Kidney glomerular epithelial cell (primary cell): ENCODE measurements at places on chromosomes 3 and 15.
A peak's percentile ranks its signal among the peaks of the same experiment; 100 is the strongest.

DNA sequence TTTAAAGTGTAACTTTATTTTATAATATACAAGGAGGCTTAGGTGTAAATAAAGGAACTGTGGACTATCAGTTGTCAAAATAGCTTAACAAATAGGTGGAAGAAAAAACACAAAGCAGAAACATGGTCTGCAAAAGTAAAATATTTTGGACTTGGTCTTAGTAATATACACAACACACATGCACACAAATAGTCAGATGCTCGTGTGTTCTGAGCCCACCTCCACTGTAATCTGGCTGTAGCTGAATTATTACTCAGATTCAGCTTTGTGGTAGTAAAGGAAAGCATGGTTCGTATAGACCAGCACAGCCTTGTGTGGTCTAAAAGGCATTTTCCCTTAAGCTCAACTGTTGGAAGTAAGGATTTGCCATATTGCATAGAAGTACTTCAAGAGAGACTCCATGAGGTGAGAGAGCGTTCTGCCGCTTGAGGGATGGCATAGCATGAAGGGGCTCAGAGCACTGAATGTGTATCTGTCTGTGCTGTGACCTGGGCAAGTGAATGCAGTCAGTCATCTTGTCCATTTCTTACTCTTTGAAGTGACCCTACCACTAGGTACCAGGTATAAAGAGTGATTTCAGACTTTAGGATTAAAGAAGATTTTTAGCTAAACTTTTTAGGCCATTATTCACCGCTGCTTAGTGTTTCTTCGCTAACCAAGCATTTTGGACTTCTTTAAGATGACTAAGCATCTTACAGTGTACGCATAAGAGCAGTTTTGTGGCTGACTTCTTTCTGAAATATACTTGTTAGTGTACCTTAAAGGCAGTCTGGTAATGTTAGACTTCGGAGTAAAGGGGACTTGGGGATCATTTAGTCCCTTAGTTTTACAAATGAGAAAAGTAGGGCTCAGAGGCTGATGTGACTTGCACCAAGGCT is 15.2 kb downstream of the TPM1 start:
- DNase-seq, result peak; percentile 56

DNA sequence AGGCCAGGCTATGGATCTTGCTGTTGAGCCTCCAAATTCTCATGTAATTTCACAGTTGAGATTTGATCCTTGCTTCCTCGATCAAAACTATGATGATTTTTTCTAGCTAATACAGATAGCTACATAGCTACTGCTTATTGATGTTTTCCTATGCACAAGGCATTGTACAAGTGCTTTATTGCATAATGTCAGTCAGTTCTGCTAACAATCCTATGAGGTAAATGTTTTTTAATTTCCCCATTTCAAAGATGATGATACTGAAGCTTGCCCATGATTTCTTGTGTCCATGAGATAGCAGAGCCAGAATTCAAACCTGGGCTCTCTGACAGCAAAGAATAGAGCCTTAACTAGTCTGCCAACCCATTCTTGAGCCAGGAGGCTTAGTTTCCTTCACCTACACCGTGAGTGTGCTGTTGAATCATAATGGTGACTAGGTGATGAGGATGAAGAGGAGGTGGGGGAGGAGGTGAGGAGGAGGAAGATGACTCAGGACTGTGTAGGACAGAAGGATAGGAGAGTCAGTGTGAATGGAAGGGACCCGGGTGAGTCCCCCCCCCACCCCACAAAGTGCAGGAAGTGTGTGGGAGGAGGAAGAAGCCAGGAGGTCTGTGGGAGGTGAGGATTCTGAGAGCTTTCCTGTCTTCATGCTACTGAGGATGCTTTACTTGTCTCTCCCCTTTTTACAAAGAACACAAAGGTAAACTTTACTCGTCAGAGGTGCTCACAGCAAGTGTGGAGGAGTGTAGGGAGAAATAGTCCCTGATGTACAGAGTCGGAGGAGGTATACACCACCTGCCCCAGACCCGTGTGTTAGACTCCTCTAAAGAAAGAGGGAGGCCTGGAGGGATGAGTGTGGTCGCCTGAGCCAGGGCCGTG is 3.6 kb downstream of the TAGLN3 start:
- peak; percentile 55 for DNase-seq

- no peak for DNase-seq
These were observed 1331.4 kb downstream of the NSUN3 start for GRCh38 chr3:95394286-95394685.

DNA sequence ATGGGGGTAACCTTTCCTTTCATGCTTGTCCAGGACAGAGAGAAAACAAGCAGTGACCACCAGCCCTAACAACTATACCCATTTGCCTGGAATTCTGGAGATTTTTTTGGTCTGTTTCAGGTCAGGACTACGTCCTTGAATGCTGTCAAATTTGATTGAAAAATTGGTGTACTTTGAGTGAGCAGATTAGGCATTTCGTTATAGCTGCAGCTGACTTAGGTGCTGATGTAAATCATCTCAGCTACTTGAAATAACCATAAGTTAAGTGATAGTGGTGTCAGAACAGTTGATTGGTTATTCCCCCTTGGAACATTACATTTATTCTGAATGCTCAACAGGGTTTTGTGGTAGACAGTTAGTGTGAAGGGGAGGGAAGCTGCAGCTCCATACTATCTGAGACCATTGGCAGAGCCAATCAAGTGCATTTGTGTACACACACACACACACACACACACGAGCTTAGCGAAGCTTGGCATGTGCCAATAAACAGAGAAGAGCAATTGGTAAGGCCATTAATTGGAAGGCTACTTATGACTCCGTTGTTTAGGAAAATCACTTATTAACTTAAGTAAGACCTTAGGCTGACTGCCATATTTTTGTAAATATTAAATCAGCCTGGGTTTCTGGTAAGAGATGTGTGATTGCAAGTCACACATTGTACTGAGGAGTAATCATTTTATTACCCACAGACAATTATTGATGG is 447.8 kb downstream of the MFSD1 start:
- DNase-seq, result no peak

DNA sequence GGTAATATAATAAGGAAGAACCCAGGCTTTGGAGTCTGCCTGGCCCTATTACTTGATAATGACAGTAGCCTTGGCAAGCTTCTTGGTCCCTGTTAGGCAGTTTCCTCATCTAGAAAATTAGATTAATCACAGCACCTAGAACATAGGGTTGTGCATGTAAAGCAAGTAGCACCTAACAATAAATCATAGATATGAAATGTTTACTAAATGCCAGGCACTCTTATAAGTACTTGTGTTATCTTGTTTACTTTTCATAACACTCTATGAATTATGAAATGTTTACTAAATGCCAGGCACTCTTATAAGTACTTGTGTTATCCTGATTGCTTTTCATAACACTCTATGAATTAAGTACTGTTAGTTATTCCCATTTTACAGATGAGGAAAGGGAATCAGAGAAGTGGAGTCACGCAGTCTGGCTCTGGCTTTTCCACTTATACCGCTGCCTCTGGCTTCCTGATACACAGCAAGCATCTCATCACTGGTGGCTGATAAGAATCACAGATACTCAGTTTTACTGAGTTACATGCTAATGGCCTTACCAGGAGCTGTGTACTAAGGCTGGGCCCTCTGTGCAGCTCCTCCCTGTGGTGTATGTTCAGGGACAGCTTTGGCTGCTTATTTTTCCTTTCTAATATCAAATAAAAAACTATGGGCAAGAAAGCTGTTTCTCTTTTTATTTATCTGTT is 123.4 kb downstream of the FEZF2 start:
- DNase-seq, result no peak

DNA sequence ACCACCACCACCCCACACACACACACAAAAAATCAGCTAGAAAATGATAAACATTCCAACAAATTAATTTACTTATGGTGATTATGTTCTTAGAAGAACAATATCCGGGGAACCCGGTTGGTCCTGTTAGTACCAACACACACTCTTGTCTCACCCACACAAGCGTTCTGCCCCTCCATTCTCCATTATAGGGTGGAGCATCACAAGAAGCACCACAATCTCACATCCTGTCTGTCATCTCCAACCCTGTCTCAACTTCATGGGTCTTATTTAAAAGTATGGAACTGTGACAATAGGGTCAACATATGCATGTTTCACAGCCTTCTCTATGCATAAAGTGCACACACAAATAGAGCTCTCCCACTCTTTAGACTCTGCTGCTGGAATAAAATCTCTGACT is 5.6 kb downstream of the GSK3B start:
- no peak for DNase-seq

GRCh38 chr3:158443632-158444031 is 127.4 kb upstream of the MLF1 start:
- no peak for DNase-seq

DNA sequence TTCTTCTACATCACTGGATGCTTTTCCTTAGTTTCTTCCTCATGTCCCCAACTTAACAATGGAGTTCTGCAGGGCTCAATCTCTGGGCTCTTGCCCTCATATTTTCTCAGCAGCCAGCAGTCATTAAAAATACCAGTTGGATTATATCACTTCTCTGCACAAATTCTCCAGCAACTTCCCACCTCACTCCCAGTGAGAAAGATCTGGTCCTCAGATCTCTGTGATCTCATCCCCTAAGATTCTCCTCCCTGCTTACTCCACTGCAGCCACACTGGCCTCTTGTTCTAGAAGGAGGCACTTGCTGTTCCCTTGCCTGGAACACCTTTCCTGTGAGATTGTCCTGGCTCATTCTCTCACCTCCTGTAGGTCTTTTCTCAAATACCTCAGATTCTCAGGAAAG is 6.1 kb downstream of the ERICH6 start:
- DNase-seq, result no peak

GRCh38 chr3:168117059-168117458 is 21.3 kb upstream of the GOLIM4 start:
- DNase-seq, result no peak

GRCh38 chr3:169171739-169172138 is 491.8 kb downstream of the MECOM start:
- DNase-seq, result no peak

GRCh38 chr3:113981803-113982202 is 34.0 kb downstream of the ZDHHC23 start:
- DNase-seq, result no peak

DNA sequence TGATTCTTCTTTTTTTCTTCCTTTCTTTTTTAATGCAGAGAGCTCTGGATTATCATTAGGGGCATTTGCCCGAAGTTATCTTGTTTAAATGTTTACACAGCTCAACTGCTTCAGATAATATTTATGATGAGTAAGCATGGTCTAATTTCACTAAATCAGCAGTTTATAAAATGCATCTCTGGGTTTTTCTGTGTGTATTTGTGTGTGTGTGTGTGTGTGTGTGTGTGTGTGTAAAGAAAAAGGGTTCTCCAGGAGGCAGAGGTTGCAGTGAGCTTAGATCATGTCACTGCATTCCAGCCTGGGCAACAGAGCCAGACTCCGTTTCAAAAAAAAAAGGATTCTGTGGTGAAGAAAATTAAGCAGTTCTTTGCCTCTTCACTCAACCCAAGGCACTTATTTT is 25.9 kb upstream of the TNFSF10 start:
- no peak for DNase-seq

DNA sequence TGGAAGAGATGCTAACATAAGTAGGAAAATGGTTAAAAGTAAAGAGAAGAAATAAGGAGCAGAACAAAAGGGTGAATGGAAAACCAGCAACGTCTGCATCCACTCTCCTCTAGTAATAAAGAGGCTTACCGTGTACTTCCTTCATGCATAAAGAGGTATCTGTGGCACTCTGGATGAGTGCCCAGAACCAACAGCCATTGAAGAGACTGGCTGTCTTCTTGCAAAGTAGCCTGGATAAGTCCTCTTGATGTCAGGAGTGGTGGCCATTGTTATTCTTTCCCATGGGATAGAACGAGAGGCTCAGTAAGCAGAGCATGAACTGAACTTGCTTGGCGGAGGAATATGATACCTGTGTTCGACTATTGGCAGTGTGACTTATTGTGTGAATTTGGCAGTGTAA is 186.2 kb upstream of the RASGRP1 start:
- DNase-seq, result no peak

DNA sequence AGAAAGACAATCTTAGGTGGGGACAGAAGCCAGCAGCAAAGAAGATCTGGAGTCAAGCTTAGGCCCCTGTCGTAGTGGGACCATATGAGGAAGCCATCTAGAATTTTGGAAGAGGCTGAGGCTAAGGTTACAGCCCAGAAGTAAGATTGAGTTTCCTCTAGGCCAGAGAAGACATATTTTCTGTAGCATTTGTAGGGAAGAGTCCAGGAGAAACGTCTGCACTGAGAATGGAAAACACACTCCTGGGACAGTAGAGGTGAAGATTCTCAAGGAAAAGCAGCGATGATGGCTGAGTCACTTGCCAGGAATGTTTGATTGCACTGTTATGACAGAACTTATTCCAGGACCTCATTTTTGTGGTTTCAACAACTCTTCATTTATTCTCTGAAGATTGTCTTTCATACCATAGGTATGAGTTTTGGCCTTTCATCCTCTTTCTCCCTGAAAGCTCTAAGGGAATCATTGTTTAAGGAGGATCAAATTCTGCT is 107.2 kb downstream of the GTPBP8 start:
- peak; percentile 99 for DNase-seq

DNA sequence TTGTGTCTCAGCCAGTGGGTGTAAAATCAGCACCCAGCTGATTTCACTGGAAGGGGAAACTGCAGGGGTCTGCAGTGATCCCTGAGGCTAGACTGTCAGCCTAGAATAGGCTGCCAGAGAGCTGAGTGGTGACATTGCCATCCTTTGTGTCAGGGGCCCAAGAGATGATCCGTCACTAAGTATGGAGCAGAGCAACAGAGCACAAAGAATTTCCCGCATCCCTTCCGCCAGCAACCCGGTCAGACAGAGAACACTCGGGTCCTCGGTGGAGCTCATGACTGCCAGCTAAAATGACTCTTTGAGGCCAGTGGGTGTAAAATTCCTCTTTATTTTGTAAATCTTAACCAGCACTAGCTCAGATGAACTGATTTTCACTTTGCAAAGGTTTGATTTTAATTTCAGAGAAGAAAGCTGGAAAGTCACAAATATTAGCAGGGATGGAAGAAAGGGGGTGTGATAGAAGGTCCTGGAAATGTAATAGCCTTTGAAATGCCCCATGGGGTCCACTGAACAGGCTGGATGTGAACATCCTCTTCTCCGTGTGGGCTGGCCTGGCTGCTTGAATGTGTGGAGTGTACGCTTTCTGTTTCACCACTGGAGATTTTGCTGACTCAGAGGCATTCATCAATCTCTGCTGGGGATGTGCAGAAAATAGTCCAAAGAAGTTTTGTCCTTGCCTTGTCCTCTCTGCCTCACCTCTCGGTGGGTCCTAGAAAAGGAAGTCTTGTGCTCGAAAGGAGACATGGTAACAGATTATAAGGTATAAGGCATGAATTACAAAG is 138.8 kb downstream of the SV2B start:
- no peak for DNase-seq

DNA sequence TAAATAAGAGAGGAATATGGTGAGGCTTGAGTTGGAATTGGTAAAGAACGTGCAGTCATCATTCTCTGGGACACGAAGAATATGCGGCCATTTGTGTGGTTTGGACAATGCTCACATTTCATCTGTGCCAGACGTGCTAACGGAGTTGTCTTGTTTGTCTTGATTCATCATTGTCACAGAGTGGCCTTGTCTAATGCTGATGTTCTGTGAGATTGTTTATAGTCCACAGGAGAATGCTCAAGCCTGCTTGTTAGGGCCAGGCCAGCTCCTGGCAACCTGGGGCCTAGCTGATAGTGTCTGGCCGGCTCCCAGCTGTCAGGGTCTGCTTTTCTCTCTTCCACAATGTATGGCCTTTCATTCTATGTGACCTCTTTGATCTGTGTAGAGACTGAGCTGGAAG is 384.7 kb downstream of the EDEM1 start:
- DNase-seq, result no peak

GRCh38 chr3:159667261-159667660 is 321.4 kb upstream of the IL12A start:
- DNase-seq, result no peak
